ENCODE measurements at places on chromosomes 2 and 18.

DNA sequence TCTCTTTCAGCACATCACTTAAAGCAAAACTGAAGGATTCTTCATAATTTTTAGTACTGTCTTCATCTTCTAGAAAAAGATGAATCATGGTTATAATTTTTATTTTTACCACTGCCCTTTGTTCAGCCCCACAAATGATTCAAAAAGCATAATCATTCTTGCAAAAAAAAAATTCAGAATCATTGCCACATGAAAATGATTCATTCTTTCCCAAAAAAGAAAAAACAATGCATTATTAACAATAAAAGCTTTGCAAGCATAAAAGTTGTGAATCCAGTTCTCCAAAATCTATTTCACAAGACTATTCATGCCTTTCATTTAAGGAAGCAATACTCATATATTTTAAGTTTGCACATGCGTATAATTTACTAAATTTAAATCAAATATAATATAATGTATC lies 204.8 kb downstream of the RBM43 start:
- no peak for DNase-seq

GRCh38 chr2:230932556-230933511 lies 7.8 kb upstream of the GPR55 start:
- DNase-seq: no peak

- DNase-seq: no peak
Measured at GRCh38 chr2:88003074-88003755, 13.1 kb downstream of the RNU2-63P start.

GRCh38 chr2:239036819-239037558 lies 189.1 kb downstream of the TWIST2 start:
- DNase-seq: no peak

DNA sequence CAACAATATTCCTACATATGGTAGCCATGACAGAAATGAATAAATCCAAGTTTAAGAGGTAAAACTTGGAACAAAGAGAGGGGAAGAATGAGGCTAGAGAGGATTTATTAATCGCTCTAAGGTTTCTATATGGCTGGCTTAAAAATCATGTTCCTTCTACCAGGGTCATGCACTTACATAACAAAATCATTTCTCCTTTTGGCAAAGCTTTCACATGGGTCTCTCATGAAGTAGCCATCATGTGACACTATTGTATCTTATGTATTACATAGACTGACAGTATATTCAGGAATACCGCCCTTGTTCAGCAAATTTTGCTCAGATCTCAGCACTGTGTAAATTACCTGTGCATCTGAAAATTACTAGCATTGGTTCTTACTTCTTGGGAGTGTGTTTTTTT lies 1554.5 kb upstream of the SLC39A10 start:
- DNase-seq: no peak

DNA sequence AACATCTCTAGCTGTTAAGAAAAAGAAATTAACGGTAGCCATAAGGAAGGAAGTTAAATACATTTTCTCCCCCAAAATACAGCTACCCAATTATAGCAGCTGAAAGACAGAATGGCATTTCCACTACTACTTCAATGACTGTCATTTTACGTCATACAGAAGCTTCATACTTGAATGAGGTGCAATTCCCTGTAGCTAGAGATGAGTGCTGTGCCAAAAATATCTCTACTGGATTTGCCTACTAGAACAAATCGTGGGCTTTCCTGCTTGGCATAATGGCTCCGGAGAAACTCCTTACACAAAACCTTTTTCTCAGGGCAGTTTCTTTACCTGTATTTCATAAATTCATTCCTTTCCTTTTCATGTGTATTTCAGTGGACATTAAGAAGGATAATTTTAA lies 36.3 kb upstream of the NRXN1 start:
- no peak for DNase-seq

GRCh38 chr2:168143813-168144212 lies 103.6 kb downstream of the STK39 start:
- no peak for DNase-seq

DNA sequence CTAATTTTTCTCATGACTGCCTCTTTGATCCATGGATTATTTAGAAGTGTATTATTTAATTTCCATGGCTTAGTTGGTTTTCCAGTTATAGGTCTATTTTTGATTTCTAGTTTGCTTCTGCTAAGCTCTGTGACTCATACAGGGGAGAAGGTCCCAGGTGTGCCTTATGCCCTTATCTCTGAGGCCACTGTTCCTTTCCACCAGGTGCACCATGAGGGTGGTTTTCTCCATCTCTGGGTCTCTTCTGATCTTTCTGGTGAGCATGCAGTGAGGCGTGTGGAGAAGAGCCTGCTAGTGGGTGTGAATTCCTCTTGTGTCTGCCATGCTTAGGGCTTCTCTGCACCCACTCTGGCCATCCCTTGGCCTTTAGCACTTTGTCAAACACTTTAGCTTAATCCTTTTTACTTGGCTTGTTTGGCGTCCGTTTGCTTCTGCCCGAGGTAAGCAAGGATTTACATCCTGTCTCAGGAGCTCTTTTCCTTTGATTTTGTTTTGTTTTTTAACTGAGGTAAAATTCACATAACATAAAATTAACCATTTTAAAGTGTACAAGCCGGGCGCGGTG lies 129.8 kb upstream of the ARL4C start:
- DNase-seq: no peak

GRCh38 chr2:56410140-56410539 lies 226.3 kb downstream of the CCDC85A start:
- DNase-seq: no peak

GRCh38 chr2:7241041-7241745 lies 324.0 kb downstream of the RNF144A start:
- DNase-seq: no peak

- DNase-seq: no peak
Measured at GRCh38 chr2:237629188-237629534, 1.8 kb downstream of the LRRFIP1 start.

DNA sequence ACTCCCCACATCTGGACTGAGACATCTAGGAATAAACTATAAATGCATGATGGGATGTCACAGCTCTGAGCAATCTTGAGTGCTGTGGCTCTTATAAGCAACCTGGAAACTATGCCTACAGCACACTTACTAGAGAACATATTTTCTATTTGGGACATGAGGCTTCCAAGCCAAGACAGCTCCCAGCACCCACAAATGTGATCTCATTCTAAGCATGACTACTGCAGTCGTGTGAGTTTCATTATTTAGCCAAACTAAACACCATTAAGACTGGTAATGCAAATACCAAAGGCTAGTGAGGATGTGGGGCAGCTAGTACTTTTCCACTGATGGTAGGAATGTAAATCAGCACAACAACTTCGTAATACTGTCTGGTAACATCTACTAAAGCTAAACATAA lies 72.5 kb downstream of the RTTN start:
- no peak for DNase-seq

- DNase-seq: no peak
Measured at GRCh38 chr2:119753930-119754321, 5.8 kb upstream of the PTPN4 start.

DNA sequence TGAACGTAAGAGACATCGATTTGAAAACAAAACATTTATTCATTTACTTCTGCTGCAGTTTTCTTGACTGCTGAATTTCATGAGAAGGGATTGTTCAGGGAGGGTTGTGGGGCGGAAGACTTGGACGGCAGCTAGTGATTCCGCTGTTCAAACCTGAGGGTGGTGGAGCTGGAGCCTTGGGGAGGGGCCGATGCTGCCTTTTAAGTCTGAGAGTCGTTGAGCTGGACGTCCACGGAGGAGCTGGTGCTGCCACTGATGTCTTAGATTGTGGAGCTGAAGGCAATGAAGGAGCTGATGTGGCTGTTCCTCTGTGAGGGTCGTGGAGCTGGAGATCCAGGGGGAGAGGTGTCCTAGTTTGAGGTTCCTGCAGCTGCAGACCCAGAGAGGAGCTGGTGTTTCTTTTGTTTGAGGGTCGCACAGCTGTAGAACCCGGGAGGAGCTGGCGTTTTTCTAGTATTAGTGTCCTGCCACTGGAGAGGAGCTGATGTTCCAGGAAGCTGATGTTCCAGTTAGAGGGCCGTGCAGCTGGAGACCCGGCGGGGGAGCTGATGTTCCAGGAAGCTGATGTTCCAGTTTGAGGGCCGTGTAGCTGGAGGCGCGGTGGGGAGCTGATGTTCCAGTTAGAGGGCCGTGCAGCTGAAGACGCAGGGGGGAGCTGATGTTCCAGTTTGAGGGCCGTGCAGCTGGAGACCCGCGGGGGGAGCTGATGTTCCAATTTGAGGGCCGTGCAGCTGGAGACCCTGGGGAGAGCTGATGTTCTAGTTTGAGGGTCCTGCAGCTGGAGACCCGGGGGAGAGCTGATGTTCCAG lies 150.9 kb downstream of the RTP5 start:
- DNase-seq: no peak

All from NCI-H1417 (cell line).